ENCODE measurements at places on chromosomes 2 and 18.

DNA sequence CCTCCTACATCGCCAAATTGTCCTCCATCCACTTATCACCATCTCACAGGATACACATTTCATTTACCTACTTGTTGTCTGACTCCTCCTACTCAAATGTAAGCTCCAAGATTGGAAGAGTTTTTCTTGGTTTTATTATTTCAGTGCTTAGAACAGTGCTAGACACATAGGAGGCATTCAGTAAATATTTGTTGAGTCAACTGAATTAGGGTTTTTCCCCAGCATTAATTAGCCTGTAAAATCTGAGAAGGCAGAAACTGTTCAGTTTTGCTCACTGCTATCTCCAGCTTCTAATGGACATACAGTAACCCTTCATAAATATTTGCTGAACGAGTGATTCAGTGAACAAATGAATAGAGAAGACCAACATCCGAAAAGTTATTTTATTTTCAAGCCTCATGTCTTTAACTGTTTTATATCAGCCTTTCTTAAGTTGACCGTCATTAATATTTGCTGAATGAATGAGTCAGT, 800 bp downstream of the TTC21B start:
- DNase-seq = no peak

DNA sequence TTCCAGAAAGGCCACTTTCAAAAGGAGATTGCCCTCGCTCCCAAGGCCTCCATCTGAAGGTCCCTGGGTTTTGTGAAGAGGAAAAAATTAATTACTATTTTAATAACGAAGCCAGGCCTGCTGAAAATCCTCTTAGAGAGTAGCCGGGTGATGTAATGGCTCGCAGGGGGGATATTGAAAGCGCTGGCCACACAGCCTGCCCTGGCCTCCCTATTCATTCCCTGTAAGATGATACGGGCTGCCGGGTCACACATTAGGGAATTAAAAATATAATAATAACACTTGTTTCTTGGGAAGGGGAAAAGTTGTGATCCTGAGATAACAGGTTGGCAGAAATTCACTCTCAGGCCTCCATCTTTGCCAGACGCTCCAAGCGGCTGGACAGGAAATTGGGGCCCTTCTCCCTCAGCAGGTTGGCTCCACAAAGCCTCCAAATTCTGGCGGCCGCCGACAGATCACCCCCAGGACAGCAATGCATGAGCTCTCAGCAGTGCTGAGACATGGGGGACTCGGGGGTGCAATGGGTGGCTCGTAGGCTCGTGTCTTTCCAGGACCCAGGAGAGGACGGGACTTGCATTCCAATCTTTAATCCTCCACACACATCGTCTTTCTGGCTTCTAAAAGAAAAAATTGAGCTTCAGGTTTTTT, 299.9 kb upstream of the SALL3 start:
- DNase-seq = no peak

DNA sequence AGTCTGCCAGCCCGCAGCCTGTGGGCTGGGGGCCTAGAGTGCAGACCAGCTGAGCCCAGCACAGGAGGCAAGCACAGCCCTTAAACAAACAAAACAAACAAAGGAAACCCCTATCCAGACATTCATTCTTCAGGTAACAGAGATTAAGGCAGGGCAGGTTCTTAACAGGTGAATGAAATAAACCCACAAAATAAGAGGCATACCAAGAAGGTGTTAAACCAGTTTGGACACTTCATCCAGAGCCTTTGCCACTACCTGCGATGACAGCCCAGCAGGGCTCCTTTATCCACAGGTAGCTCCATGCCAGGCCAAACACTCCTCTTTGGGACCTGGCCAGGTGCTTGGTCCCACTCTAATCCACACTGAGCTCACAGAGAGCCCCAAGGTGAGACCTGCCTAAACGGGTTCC, 209.7 kb upstream of the SIX2 start:
- DNase-seq = no peak

DNA sequence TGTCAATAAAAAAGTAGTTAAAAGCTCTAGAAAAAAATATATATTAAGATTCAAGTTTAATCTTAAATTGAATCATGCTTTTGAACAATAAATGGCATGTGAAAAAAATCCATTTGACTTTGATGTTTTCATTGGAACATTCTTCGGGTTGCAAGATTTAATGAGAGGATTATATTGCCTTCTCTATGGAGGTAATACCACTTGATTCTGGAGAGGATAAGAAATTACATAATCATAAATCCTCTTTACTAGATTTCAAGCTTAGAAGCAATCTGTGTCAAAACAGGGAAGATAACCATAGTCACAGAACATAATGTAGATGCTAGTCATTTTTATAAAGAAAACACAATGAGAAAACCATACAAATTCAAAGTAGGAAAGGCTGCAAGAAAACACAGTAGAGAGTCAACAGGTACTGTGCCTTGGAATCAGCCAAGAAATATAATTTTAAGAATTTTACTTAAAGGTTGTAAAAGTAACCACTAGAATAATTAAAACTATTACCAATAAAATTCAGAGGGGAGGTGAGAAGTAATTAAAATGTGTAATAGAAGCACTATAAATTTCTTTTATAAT, 18.7 kb upstream of the MAPRE2 start:
- DNase-seq = no peak

GRCh38 chr2:119485336-119486110, 38.8 kb downstream of the SCTR start:
- no peak for DNase-seq

DNA sequence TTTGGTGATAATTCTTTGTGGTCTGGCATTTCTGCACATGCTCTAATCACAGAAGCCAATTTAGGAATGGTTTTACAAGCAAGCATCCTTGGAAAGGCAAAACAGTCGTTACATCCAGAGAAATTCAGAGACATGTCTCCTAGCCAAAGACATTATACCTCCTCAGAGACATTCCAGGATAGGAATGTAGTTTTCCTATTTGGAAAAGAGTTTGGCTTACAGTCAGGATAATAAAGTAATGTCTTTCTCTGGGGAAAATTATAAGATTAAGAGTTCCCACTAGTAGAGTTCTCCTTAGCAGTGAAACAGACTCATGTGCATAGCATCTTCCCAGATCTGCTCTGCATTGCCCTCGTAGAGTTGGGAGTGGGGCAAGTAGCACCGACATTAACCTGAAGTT, 753.6 kb upstream of the TMEFF2 start:
- DNase-seq = no peak

GRCh38 chr2:168136392-168136977, 110.9 kb downstream of the STK39 start:
- DNase-seq = peak; percentile 7

- DNase-seq = no peak
These were observed 8.2 kb downstream of the FBXO15 start for GRCh38 chr18:74139411-74139810.

GRCh38 chr2:50769406-50770181, 262.3 kb downstream of the NRXN1 start:
- DNase-seq = no peak

GRCh38 chr18:27073404-27073830, 111.7 kb downstream of the CHST9 start:
- no peak for DNase-seq

DNA sequence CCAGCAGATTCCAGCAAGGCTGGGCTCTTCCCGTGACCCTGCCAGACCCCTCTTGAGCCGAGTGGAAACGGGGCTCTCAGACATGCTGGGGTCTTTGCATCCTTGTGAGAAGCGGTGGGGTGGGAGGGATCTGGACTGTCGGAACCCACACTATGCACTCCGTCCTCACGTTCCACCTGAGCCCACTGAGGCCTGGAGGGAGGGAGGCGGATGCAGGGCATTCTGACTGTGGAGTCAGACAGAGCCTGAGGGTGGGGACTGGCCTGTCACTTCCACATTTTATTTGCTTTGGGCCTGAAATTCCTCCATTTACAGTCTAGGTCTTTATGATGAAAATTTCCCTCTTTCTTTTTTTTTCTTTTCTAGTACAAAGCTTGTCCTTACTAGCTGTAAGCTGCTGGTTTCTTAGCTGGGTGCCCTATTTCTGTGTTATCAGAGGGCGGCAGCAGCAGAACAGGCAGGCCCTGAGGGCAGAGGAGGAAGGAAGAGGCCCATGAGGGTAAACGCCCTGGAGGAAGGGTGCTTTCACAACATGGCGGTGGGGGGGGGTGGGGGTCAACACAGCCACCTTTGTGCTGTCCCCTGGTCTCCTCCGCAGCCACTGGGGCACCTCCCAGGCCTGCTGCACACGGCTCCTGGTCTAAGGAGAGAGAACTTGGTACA, 373.5 kb upstream of the MYT1L start:
- no peak for DNase-seq

DNA sequence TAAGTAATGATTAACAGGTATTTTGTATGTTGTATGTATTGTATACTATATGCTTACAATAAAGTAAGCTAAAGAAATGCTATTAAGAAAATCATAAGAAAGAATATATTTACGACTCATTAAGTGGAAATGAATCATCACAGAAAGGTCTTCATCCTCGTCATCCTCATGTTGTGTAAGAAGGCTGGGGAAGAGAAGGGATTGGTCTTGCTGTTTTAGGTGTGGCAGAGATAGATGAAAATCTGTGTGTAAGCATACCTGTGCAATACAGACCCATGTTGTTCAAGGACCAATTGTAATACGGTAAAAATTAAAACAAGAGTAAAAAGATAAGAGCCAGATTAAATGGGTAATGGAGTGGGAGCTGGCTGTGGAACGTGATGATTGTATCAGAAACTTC, 16.6 kb downstream of the SLC35F5 start:
- no peak for DNase-seq

DNA sequence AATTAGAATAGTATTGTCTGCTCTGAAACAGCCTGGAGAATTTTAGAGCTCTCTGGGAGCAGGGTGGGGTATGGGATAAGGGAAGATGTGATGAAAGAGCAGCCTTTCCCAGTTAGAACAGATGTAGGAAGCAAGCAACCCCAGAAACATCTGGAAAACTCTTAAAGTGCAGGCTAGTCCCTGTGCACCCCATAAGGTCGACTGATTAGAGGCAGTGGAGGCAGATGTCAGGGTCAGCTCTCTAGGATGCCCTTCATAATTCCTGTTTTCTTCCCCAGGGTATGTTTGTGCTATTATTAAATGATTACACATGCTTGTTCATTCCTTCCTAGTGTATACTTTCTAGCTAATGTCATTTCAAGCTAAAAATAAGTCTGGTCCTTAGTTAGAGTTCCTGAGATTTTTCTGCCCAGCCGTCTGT, 41.7 kb downstream of the PTPRM start:
- no peak for DNase-seq

DNA sequence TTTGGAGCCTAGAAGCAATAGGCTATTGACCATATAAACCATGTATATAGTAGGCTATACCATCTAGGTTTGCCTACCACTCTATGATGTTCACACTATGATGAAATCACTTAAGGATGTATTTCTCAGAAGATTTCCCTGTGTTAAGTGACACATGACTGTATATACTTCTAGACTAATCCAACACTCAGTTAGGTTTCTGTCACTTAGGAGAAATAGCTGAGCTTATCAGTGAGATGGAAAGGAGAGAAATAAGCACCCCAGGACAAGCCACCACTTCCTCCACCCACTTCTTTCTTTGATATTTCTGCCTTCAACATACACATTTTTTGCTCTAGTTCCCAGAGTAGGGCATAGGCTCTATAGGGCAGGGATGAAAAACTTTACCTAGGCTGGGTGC, 7.8 kb downstream of the PECR start:
- no peak for DNase-seq

GRCh38 chr18:70126832-70127231, 78.7 kb downstream of the RTTN start:
- no peak for DNase-seq

DNA sequence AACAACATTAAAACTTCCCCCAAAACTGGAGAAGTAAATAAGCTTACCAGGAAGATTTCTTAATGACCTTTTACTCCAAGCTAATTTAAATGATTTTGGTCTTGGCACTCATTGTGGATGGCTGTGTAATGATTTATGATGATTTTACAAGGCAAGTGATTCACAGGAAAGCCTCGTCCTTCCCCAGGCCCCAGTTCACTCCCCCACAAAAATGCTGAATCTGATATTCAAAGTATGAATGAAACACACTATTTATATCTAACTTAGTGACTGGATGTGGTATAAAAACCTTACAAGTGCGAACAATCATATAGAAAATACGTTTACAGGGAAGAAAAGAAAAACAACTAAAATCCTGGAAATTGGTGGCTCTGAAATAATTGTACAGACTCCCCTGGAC, 49.8 kb downstream of the ZNF516 start:
- no peak for DNase-seq

- DNase-seq = no peak
These were observed 166.0 kb upstream of the VWC2L start for GRCh38 chr2:214244847-214245246.

- DNase-seq = no peak
These were observed 200.6 kb downstream of the MGAT5 start for GRCh38 chr2:134454426-134454825.

DNA sequence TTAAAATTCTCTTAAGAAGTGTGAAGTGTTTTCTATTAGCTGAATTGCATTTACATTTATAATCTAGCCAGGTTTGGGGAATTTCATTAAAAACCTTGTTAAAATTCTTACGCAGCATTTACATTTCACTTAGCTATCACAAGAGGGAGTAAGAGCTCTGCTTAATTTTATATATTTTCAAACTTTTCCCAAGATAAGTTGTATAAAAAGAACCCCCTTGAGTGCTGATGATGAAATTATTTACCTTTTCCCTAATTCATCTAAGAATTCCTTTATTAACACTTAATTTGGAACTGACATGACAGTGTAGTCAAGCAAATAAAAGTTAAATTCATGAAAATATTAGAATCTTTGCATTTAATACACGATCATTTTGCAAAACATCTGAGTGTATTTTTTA, 54.2 kb upstream of the ZSWIM2 start:
- DNase-seq = no peak

GRCh38 chr2:198000417-198000816, 196.0 kb downstream of the PLCL1 start:
- DNase-seq = no peak

GRCh38 chr2:226407135-226407534, 392.5 kb downstream of the IRS1 start:
- no peak for DNase-seq

DNA sequence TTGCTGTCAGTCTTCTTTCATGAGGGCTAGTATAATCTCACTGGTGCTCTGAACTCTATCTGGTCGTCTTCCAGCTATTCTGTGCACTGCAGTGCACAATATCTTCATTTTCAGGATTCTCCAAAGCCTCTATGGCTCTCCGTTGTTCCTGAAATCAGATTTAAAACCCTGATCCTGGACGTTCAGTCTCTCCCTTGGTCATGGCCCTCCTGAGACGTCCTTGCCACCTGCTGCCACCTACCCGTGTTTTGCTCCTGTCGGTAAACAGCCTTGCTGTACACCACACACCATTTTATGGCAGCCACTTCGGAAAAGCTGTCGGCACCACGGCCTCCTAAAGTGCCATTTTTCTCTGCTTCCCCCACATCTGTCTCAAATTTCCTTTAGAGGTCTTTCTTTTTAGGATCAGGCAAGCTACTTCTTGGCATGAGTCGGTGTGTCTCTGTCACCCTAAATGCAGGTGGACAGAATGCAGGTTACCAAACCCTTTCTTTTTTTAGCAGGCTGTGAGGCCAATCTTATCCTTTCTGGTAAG, 170.0 kb downstream of the HRH4 start:
- no peak for DNase-seq

GRCh38 chr18:41009926-41010325, 945.1 kb upstream of the PIK3C3 start:
- DNase-seq = no peak

GRCh38 chr2:109128616-109129355, at the start of gene SH3RF3:
TSS of gene SH3RF3 (plus strand) at chr2:109129205.
- DNase-seq = no peak

- DNase-seq = no peak
These were observed 65.5 kb upstream of the ITGA6 start for GRCh38 chr2:172361840-172362239.

- DNase-seq = no peak
These were observed 82.1 kb downstream of the BIN1 start for GRCh38 chr2:127024769-127025358.

- DNase-seq = no peak
These were observed 32.5 kb downstream of the IDH1 start for GRCh38 chr2:208222351-208222750.

Data from central memory CD4-positive, alpha-beta T cell (primary cell).